Umbilical cord (tissue), 2 donors: ENCODE measurements at places on chromosomes 1 and 21. TPM values are rescaled to one million over a fixed set of nuclear protein-coding genes. Genes with fewer than 3 reads are reported as not detected.

CNST gene
- total RNA-seq = 21.2 TPM

CAPN8 gene
- total RNA-seq = 1.7 TPM

HSPA6 gene
- 4.3 TPM for total RNA-seq

GNAT2 gene
- total RNA-seq = not detected

TFF2 gene
- total RNA-seq = not detected

PRKAB2 gene
- total RNA-seq = 32.0 TPM

KCNJ9 gene
- not detected for total RNA-seq

TTC34 gene
- under 0.01 TPM for total RNA-seq

CDA gene
- total RNA-seq = not detected

MX2 gene
- 14.2 TPM for total RNA-seq

FMO3 gene
- total RNA-seq = 6.3 TPM

S100A10 gene
- 108 TPM for total RNA-seq

DNM3 gene
- 6.7 TPM for total RNA-seq

PADI1 gene
- total RNA-seq = 0.96 TPM
